Stimulated activated CD4-positive, alpha-beta T cell treated with anti-CD3 and anti-CD28 coated beads, TNF-alpha, amount 100 ng/mL, for 1 hour (primary cell): ENCODE measurements at places on chromosomes 6 and 20.

GRCh38 chr20:61901392-61902220, 164.1 kb downstream of the TAF4 start:
- no peak for DNase-seq

- DNase-seq = no peak
Measured at GRCh38 chr6:116253188-116253504, 729 bp downstream of the TSPYL4 start.

DNA sequence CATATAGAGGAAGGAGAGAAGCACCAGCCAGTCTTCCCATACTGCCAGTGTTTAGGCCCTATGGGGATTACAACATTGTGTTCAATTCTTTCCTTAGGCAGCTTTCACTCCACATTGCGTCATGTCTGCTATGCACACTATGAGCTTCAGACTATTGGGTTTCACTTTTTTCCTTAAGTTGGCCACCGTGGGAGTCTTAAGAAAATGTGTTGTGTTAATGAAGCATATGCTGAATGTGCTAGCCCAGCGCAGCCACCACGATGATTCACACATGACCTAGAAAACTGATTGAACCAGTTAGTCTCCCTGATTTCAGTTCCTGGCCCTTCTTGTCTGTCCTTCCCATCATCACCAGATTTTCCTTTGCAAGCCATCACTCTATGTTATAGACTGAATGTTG, 21.5 kb downstream of the TUBB2B start:
- DNase-seq = no peak

GRCh38 chr6:33636655-33637054, 15.5 kb downstream of the ITPR3 start:
- DNase-seq = no peak

DNA sequence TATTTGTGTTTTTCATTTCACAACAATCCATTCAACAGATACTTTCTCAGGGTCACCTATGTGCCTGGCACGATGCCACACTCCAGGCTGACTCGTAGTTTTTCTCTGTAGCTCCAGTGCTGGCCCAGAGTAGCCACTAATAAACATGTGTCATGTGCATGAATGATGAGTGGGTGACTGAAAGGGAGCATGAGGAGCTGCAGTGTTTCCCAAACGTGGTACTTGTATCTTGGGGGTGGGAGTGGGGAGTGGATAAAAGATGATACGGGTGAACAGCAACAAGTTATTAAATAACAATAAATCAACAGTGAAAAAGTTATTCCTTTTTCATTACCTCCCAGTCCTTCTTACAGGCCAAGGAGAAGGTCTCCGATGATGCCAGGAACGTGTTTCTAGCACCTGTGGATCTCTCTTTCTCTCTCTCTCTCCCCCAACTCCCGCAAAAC, 17.1 kb downstream of the SRXN1 start:
- no peak for DNase-seq

DNA sequence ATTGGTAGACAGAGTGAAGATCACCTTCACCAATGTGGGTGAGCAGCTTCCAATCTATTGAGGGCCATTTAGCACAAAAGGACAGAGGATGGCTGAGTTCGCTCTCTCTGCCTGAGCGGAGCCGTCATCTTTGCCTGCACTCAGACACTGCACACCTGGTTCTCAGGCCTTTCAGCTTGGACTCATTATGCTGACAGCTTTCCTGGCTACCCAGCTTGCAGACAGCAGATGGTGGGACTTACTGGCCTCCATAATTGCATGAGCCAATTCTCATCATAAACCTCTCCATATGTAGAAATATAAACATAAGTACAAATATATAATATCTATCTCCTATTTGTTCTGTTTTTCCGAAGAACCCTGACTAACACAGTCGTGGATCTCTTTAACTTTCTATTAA, 13.7 kb downstream of the TBXT start:
- DNase-seq = no peak

GRCh38 chr6:28337121-28337520, 1.2 kb upstream of the ZSCAN31 start:
- DNase-seq = no peak

GRCh38 chr20:59806578-59806975, 126.9 kb downstream of the SYCP2 start:
- DNase-seq = no peak

DNA sequence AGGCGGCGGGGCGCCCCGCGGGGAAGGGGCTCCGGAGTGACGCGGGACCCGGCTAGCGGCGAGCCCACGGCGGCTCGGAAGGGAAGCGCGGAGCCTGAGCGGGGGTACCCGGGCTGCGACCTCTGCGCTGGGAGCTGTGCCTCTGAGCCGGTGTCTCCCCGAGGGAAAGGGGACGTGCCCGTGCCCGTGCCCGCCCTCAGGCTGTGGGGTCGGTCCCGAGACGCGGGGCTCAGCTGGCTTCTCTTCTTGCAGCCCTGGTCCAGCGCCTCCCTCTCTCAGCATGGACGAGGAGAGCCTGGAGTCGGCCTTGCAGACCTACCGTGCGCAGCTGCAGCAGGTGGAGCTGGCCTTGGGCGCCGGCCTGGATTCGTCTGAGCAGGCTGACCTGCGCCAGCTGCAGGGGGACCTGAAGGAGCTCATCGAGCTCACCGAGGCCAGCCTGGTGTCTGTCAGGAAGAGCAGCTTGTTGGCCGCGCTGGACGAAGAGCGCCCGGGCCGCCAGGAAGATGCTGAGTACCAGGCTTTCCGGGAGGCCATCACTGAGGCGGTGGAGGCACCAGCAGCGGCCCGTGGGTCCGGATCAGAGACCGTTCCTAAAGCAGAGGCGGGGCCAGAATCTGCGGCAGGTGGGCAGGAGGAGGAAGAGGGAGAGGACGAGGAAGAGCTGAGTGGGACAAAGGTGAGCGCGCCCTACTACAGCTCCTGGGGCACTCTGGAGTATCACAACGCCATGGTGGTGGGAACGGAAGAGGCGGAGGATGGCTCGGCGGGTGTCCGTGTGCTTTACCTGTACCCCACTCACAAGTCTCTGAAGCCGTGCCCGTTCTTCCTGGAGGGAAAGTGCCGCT, 686 bp downstream of the ZGPAT start:
- DNase-seq = no peak

GRCh38 chr6:46850792-46851191, 57.6 kb downstream of the MEP1A start:
- DNase-seq = no peak

- DNase-seq = no peak
Measured at GRCh38 chr6:11229655-11230046, 2.8 kb downstream of the NEDD9 start.

- DNase-seq = no peak
Measured at GRCh38 chr6:129393654-129394053, 316.3 kb downstream of the ARHGAP18 start.

GRCh38 chr20:58959652-58960051, 21.4 kb upstream of the NELFCD start:
- DNase-seq = no peak

GRCh38 chr6:17485181-17485580, 91.8 kb downstream of the CAP2 start:
- no peak for DNase-seq

GRCh38 chr6:166084951-166085350, 82.7 kb downstream of the TBXT start:
- no peak for DNase-seq

- no peak for DNase-seq
Measured at GRCh38 chr20:56352345-56353055, 6.3 kb upstream of the FAM210B start.

- DNase-seq = no peak
Measured at GRCh38 chr20:1870792-1871550, 24.2 kb upstream of the SIRPA start.

DNA sequence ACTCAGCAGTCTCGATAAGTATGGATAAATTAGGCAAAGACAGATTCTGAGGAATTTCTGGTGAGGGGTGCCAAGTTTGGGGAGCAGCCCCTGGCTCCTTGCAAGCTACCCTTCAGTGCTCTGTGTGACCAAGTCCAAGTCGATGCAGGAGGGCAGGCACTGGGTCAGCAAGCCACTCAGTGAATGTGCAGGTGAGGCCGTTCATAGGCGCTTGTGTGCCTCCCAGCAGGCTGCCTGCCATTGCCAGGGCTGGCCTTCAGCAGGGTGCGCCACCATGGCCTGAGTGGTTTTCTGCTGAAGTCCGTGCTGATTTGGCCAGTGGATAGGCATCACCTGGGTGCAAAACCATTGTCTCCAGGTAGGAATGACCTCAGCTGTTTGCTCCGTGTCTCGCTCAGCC, 3.3 kb upstream of the GNRH2 start:
- DNase-seq = no peak

GRCh38 chr6:100574836-100575235, 110.1 kb upstream of the SIM1 start:
- DNase-seq = no peak

GRCh38 chr6:38062066-38062465, 242.5 kb downstream of the ZFAND3 start:
- no peak for DNase-seq

DNA sequence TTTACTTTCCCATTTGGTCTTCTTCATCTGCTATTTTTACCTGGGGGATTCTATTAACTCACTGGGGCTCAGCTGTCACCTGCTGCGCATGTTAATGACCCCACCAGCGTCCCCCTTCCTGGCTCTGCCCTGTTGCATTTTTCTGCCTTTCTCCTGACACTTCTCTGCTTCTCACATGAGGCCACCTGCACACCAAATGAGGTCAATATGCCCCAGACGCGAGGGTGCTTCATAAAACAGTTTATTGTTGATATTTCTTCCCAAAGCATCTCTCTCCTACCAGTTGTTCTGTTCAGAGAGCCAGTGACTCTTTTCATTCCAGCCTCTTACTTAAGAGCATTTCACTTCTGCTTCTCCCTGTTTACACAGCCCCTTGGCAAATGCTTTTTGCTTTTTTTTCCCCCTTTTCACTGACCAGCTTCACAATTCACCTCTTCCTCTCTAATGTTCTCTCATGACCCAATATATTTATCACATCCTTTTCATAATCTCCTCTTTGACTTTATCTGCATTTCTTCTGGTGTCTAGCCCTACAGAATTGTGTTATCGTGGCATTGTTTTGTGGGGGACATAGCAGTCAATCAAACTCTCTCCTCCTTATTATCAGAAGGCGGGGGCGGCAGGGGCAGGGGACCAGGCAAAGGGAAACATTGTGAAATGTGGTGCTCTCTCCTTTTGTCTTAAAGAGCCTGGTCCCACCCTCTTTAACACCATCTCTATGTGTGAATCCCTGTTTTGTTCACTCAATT, 545.8 kb upstream of the CITED2 start:
- no peak for DNase-seq

DNA sequence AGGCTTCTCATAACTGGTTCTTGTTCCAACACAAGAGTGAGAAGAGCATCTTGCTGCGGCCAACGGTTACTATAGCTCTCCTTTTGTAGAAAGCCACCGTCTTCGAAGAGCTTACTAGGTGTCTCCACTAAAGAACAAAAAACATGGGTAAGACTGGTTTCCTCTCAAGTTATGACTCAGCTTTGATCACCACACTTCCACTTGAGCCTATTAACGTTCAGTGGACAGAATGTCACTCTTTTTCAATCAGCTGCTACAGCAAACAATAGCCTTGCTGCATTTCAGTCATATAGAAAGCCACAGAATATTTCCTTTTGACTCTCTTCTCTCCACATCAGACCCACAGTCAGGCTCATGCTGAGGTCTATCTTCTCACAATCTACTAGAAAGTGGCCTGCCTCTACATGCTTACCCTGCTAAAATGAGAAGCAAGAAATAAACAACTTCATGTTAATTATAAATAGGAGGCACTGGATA, 243.5 kb upstream of the PREP start:
- peak; percentile 2 for DNase-seq

GRCh38 chr6:104936766-104937535, 20.0 kb upstream of the LIN28B start:
- no peak for DNase-seq

DNA sequence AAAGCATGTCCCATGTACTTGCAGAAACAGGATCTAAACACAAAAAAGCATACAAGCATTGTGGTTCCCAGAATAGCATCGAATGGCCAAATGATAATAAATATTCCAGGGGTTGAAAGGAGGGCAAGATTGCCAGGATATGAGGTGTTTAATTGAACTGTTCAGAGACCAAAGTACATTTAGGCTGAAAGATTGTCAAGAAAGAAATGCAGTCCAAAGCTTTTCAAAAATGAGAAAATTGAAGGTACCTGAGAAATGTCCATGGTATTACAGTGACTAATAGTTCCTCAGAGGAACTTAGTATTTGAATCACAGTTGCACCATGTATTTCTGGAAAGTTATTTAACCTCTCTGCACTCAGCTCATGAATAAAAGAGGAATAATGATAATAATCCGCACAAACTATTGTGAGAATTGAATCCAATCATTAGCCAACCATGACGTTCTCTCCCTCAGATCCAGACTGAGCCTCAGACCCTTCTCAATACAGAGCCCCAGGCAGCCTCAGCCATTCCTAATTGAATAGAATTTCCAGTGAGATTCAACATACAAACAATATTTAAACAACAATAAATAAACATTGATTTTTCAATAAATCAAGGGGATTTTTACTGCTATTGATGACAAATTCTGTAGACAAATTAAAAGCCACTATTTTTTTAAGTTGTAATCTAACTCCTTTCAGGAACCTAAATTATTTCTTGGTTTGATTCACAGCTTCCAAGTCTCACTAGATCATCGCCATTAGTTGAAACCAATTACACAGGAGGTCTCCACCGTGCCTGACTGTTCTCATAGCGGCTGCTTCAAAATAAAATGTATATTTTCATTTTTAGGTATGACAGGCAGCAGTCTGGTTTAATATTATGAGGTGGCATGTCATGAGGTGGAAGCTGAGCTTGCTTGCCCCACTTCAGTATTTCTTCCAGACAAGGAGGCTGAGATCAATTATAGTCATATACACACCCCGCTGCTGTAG, 144.3 kb upstream of the TENT5A start:
- no peak for DNase-seq

DNA sequence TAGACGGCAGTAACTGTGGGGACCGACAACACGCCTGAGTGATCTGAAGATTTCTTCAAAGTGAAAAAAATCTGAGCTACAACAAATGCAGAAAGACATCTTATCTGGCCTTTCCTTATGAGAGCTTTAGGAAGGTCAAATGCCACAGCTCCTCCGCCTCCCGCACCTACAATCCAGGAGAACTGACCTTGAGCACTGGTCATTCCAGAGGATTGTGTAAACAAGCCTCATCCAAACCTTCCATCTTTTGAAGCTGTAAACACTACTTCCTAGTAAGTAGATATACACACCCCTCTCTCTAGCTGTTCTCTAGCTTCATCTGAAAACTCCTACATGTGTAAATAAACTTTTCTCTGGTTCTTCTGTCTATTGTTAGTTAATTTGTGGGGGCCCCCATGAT, 76.9 kb downstream of the CD24 start:
- DNase-seq = no peak

DNA sequence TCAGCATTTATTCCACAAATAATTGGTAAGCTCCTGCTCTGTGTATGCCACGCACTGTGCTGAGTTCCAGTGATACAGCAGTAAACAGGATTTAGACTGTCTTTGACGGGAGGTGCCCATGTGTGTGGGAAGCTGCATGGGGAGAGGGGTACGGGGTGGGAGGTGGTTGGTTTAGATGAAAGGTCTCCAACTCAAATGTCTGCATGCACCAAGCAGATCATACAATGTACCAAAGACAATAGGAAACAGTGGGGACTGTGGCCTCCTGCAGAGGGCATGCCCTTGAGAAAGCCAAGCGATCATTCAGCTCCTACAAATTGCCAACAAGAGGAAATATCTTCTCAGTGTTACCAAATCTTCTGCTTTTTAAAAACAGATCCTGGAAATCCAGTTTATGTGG, 36.1 kb downstream of the SLC22A2 start:
- DNase-seq = no peak

- no peak for DNase-seq
Measured at GRCh38 chr20:18176318-18176785, 38.7 kb downstream of the KAT14 start.
